ENCODE measurements at places on chromosomes 4 and X.

DNA sequence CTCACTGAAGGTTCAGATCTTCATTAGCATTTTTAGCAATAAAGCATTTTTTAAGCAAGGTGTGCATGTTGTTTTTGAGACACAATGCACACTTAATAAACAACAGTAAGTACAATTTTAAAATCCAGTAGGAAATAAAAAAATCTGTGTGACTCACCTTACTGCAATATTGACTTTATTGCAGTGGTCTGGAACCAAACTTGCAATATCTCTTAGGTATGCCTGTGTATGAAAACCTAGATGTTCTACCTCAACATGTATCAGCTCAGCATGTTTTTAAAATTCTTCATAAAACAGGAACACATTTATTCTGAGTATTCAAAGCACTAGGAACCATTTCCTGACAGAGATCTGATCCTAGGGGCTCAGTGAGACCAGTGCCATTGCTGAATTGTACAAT lies 26.7 kb downstream of the NR0B1 start:
- no peak for DNase-seq

DNA sequence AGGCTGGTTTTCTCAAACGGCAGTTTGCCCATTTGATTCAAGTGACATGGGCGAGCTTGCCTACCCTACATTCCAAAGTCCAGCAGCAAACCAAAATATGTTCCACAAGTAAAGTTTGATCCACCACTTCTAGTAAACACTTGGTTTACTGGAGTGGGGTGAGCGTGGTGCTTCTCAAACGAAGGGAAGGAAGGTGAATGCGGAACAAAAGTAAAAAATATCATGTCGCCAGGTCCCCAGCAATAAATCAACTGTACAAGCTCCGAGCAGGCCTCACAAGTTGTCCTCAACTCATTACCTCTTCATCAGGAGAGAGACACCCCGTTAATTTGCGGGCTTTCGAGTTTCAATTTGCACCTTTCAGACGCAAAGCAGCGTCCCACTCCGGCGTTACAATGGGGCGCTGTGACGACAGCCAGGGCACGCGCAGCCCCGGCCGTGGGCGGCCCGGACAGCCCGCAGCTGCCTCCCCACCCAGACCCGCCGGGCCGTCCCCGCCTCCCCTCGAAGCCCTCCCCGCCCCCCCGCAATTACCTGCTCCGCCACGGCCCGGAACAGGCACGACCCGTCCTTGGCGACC lies 1.0 kb downstream of the OTUD4 start:
- DNase-seq, result no peak

- DNase-seq, result no peak
Measured at GRCh38 chrX:67207912-67208311, 335.9 kb upstream of the AR start.

- DNase-seq, result no peak
Measured at GRCh38 chrX:8967461-8967860, 66.5 kb downstream of the FAM9B start.

GRCh38 chr4:42490015-42490414 lies 92.7 kb downstream of the SHISA3 start:
- DNase-seq, result no peak

- DNase-seq, result no peak
Measured at GRCh38 chrX:22122510-22122909, 90.4 kb downstream of the PHEX start.

DNA sequence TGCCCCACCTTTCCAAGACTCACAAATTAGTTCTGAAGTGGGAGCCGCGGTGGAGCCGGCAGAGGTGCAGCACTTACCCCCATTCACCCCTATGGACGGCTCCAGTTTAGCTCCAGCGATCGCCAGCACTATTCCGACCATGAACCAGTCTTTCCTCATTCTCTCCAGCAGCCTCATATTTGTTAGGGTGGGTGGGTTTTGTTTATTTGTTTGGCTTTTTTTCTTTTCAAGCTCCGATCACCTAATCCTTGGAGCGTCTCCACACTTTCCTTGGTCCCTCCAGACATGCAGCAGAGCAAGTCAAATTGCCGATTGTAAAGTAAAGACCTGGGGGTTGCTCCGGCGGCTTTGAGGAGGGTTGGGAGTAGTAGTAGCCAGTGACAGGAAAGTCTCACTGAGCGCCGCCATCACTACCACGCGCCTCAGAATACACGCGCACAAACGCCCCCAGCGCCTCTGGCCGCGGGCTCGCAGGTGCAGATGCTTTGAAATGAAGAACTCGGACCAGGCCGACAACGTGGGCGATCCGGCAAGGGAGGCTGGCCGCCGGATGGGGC lies at the start of gene SLC10A7:
SLC10A7 (minus strand) TSS at position 400 of the 557 bp plus-strand sequence; CDS start at position 177, 223 bp downstream.
- peak; percentile 27 for DNase-seq

DNA sequence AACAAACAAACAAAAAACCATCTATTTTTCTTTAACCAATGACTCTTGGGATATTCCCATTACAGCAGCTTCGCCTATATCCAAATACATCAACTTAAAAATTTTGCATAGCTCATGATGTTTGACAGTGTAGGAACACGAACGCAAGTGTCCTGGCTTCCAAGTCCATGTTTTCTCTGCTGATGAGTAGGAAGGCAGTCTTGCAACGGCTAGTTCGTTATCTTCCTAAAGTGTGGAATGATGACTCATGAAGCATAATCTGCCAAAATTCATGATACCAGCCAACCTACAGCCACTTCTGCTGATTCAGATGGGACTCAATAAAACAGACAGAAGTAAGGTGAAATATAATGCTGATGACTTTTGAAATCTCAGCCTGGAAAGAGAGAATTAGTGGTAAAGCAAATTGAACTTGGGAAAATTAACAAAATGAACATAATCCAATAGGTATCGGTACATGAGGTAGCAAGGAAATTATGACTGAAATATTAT lies 6.4 kb upstream of the SEPTIN11 start:
- no peak for DNase-seq

DNA sequence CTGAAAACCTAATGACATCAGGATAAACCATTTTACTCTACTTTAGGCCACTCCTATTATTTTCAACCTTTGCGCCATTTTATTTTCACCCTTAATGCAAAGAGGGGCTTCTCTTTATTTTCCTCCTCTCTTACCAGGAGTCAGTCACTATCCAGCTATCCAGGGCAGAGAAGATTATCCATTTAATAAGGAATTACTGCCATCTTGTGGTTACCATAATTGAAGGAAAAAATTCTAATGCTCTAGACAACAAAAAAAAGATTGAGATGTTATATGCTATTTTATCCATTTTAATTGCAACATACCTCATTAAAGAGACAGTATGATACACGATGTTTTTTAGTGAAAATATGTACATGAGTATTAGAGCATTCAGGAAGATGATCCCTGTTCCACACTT lies 514.5 kb upstream of the FAM241A start:
- peak; percentile 25 for DNase-seq

DNA sequence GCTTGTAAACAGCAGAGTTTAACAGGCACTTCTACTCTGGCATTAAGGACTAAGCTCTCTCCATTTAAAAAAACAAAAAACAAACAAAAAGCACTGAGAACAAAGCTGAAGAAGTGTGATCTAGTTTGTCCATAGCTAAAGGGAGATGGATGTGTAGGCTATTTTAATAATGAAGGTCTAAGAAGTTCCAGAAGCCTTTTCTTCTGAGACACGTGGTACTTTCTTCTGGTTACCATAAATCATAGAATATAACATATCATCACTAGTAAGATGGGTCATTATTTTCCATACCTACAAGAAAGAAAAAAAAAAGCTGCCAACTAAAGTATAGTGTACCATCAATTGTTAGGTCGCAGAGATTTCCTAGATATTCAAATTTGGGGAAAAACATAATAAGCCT lies 722 bp upstream of the NBDY start:
- no peak for DNase-seq

DNA sequence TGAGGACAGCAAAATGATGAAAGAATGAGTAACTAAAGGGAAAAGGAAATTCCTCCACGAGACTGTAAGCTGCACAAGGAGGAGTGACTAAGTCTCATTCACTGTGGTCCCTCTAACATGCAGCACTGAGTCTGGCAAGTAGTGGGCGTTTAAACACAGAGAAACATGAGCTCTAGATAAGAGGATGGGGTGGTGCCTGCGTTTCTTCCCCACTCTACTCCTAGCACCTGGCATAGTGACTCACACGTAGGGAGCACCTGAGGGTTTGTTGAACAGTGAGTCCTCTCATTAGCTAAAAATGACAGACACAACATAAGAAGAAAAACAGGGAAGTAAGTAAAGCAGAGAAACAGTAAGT lies 105.8 kb upstream of the CBR4 start:
- DNase-seq, result no peak

DNA sequence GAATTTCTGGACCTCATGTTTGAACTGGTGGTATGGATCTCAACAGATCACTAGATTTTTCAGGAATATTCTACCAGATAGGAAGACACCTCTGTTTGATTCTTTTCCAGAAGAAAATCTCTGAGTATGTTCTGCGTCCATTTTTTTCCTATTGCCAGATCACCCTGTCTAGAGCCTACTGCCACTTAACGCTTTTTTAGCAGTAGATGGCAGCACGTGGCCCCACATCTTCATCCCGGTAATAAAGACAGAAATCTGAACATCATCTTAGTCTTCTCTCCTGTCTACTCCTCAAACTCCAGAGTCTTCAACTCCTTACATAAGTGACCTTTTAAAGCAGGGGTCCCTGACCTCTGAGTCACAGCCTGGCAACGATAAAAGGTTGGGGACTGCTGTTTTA lies 184.7 kb downstream of the TMA16 start:
- no peak for DNase-seq

GRCh38 chr4:54014666-54015160 lies 49.7 kb downstream of the CHIC2 start:
- no peak for DNase-seq
